ENCODE measurements at places on chromosomes 13 and 19. TPM values are rescaled to one million over a fixed set of nuclear protein-coding genes. Genes with fewer than 3 reads are reported as not detected.

The KIR2DL3 gene
- polyA plus RNA-seq = not detected

DNA sequence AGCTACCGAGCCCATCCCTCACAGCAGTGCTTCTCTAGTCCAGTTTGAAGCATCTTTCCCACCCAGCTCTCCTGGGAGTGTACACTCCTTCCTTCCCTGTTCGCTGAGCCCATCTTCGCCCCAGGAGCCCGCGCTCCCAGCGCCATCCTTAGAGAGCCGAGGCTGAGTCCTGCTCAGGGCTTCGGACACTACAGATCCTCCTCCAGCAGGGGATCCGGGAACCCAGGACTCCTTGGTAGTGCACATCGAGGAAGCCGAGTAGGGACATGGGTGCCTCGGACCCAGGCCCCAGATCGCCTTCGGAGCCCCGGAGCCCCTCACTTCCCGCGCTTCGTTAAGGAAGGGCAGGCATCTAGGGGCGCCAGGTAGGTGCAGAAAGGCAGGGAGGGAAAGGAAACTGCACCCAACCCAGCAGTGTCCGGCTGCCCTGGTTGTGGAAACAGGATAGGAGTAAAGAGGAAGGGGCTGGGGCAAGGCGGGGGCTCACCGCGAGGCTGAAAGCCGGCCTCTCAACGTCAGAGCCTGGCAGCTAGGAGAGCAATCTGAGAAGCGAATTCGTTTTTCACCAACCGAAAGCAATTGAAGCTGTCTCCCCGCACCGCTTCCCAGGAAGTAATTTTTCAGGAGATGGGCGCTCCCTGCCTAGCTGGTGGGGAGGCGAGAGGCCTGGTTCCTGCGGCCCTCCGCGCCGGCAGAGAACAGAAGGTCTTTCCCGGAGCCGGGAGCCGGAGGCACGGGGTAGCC lies 1.0 kb downstream of the PDX1 start:
- peak; percentile 39 for DNase-seq

The NUDT19 gene
- 6.2 TPM for polyA plus RNA-seq

DNA sequence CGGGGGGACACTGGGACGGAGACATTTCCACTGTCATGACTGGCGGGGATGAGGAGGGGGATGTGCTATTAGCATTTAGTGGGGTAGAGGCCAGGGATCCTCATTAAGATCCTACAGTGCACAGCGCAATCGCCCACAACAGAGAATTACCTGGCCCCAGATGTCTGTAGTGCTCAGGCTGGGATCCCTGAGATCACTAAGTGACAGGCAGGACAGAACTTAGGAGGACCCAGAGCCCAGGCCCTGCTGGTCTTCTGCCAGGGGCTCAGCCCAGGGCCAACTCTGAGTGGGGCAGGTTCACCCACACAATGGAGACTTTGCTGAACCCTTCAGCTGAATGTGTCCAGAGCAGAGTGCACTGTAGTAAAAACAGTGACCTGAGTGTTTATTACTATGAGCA lies 4.6 kb downstream of the RANBP3 start:
- DNase-seq = no peak

- no peak for DNase-seq
Measured at GRCh38 chr13:24491845-24492244, 20.7 kb downstream of the PARP4 start.

GRCh38 chr13:38213314-38213713 lies 136.3 kb upstream of the UFM1 start:
- DNase-seq = no peak

The ALG5 gene
- polyA plus RNA-seq = 30.4 TPM

DNA sequence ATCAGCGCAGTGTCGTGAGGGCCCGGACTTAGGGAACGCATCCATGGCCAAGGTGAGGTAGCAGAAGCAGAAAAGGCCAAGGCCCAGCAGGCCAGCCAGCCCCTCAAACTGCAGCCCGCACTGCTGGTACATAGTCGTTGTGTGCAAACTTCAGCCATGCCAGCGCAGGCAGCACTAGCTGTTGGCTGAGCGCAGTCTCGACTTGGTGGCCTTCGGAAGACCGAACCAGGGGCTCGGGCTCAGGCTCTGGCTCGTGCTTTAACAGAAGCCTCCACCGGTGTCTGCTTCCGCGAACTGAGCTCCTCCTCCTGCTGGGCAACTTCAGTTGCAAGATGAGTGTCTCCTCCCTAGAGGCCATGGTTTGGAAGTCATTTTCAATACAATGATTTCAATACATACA lies 157.5 kb downstream of the DNAJC15 start:
- DNase-seq = no peak

DNA sequence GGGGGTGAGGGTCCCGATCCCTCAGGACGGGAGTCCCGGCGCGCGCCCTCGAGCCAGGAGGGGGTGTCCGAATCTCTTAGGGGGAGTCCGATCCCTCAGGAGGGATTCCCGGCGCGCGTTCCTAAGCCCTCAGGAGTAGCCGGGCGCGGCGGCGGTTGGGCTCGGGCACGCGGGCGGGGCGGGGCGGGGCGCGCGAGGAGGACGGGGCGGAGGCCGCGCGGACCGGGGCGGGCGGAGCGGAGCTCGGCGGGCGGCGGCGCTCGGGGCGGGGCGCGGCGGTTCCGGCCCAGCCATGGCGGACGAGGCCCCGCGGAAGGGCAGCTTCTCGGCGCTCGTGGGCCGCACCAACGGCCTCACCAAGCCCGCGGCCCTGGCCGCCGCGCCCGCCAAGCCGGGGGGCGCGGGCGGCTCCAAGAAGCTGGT lies at the start of gene CUL4A:
Gene CUL4A (plus strand): TSS at position 278 of the 423 bp plus-strand sequence. CDS start 15 bp downstream, at position 293.
- DNase-seq = peak; percentile 90

The BRSK1 gene
- 49.7 TPM for polyA plus RNA-seq

The ZNF132 gene
- polyA plus RNA-seq = 1.3 TPM

The TPRX2 gene
- not detected for polyA plus RNA-seq

The PSG7 gene
- polyA plus RNA-seq = 0.05 TPM

DNA sequence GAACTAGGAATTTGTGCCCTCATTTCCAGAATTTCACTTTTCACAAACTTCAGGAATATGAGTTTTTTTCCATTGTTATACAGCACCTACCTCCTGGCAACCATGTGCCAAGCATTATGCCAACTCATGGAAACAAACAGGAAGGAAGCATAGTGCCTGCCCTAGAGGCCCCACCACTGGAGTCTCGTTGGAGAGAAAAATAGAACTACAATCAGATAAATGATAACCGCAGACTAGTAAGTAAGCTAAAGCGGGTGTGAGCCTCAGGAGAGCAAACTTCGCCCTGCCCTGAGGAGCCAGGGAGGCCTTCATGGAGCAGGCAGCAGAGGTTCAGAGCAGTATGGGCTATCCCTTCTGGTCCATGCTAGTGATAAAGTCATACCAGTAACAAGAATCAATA lies 75.9 kb downstream of the FRY start:
- no peak for DNase-seq

- no peak for DNase-seq
Measured at GRCh38 chr19:1327125-1327524, 41.5 kb downstream of the EFNA2 start.

The CD70 gene
- polyA plus RNA-seq = 142 TPM
